ENCODE measurements at places on chromosomes 6 and 20.

GRCh38 chr6:134636186-134636799 is 313.6 kb downstream of the ALDH8A1 start:
- H3K27ac ChIP-seq = no peak overlapping the region
- no peak overlapping the region for H3K4me3 ChIP-seq
- DNase-seq = no peak
- H3K27me3 ChIP-seq = no peaks in the 10 kb centered on the region

DNA sequence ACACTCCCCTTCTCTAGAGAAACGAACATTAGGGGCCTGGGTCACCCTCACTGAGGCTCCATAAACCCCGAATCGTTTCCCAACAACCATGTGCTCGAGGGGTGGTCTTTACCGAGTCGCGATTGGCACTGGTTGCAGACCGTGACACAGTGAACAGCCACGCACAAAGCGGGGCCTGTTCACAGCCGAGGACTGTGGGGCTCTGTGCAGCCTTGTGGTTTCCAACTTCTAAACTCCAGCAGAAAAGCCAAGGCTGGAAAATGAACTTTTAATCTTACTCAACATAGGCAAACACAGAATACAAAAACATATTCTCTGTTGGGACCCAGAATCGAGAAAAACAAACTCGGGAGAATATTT is 19.0 kb downstream of the RRBP1 start:
- H3K4me3 ChIP-seq = no peak overlapping the region
- no peaks in the 10 kb centered on the region for H3K27me3 ChIP-seq
- no peak for DNase-seq
- peaks cover 9% of the 10 kb centered on the region for H3K4me1 ChIP-seq
- H3K27ac ChIP-seq = no peak overlapping the region

DNA sequence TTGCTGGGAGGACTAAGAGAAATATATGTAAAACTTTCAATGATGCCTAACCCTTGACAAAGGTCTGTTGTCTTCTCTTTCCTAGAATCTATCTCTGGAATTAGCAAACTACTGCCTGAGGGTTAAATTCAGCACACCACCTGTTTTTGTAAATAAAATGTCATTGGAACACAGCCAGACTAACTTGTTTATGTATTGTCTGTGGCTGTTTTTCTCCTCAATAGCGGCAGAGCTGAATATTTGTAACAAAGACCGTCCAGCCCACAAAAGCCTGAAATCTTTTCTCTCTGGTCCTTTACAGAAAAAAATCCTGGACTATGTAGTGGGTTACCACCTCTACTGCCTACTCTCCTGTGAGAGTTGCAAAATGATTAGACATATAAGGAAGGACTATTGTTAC is 33.3 kb upstream of the SYNDIG1 start:
- no peak for DNase-seq
- no peaks in the 10 kb centered on the region for H3K36me3 ChIP-seq
- no peaks in the 10 kb centered on the region for H3K27me3 ChIP-seq
- no peak overlapping the region for H3K4me3 ChIP-seq

DNA sequence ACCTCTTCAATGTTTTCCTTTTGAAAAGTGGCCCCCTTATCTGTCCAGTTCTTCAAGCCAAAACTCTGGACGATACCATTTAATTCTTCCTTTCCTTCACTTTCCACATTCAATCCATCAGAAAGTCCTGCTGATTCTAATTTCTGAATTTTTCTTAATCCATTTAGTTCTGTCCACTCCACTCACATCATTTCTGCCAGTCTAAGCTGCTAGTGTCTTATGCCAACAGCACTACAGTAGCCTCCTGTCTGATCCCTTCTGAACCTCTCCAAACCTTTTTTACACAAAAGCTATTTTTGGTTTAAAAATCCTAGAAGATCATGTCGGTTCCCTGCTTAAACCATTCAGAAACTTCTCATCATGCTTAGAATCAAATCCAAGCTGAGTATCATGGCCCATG is 24.5 kb upstream of the SNAP25 start:
- H3K4me3 ChIP-seq = no peak overlapping the region
- H3K36me3 ChIP-seq = no peaks in the 10 kb centered on the region
- H3K27me3 ChIP-seq = no peaks in the 10 kb centered on the region

- no peaks in the 10 kb centered on the region for H3K36me3 ChIP-seq
- no peak overlapping the region for H3K4me3 ChIP-seq
- H3K27ac ChIP-seq = no peak overlapping the region
- no peaks in the 10 kb centered on the region for H3K27me3 ChIP-seq
- H3K4me1 ChIP-seq = no peaks in the 10 kb centered on the region
These were observed 127.7 kb downstream of the BFSP1 start for GRCh38 chr20:17403461-17403860.

DNA sequence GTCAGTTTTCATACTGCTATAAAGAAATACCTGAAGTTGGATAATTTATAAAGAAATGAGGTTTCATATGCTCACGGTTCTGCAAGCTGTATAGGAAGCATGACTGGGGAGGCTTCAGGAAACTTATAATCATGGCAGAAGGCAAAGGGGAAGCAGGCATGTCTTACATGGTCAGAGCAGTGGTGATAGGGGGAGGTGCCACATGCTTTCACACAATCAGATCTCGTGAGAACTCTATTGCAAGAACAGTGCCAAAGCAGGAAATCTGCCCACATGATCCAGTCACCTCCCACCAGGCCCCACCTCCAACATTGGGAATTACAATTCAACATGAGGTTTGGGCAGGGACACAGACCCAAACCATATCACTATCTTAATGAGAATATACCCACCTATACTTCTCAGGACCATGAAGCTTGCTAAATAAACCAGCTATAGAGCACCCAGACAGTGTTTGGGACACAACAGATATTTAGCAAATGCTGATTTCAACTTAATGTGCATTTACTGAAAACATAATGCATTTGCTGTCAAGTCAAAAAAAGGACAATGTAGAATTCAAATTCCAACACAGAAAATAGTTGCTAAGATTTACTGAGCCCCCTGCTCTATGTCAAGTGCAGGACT is 63.8 kb downstream of the TNFRSF21 start:
- H3K4me1 ChIP-seq = peaks cover 18% of the 10 kb centered on the region
- no peaks in the 10 kb centered on the region for H3K36me3 ChIP-seq
- H3K4me3 ChIP-seq = no peak overlapping the region
- no peaks in the 10 kb centered on the region for H3K27me3 ChIP-seq
- no peak for DNase-seq
- H3K27ac ChIP-seq = no peak overlapping the region

DNA sequence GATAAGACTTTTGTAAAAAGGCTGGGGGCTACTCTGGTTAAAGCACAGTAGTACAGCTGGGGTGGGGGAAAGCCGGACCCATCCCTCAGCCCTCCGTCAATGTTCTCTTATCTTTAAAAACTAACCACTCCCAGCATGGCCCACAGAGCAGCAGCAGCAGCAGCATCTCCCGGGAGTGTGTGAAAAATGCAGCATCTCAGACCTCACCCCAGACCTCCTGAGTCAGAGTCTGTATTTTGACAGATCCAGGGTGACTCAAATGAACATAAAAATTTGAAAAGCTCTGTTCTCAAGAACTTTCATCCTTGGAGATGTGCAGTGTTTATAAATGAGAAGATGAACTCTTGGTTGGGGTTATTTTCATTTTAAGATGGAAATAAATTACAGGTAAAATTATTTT is 277.7 kb upstream of the ECI2 start:
- H3K27ac ChIP-seq = no peak overlapping the region
- no peaks in the 10 kb centered on the region for H3K36me3 ChIP-seq
- H3K27me3 ChIP-seq = no peaks in the 10 kb centered on the region
- DNase-seq = no peak
- H3K4me3 ChIP-seq = no peak overlapping the region

GRCh38 chr6:129050086-129050485 is 167.1 kb downstream of the LAMA2 start:
- no peaks in the 10 kb centered on the region for H3K36me3 ChIP-seq
- no peak overlapping the region for H3K27ac ChIP-seq
- no peaks in the 10 kb centered on the region for H3K27me3 ChIP-seq

- H3K27ac ChIP-seq = no peak overlapping the region
- no peak overlapping the region for H3K4me3 ChIP-seq
- H3K4me1 ChIP-seq = peaks cover 9% of the 10 kb centered on the region
- no peaks in the 10 kb centered on the region for H3K27me3 ChIP-seq
- DNase-seq = no peak
These were observed 4.1 kb upstream of the AIF1 start for GRCh38 chr6:31610968-31611367.

- no peak overlapping the region for H3K27ac ChIP-seq
- no peak for DNase-seq
- no peaks in the 10 kb centered on the region for H3K27me3 ChIP-seq
- no peak overlapping the region for H3K4me3 ChIP-seq
- H3K4me1 ChIP-seq = peaks cover 16% of the 10 kb centered on the region
These were observed 1.0 kb upstream of the RIPOR2 start for GRCh38 chr6:24936641-24937317.

DNA sequence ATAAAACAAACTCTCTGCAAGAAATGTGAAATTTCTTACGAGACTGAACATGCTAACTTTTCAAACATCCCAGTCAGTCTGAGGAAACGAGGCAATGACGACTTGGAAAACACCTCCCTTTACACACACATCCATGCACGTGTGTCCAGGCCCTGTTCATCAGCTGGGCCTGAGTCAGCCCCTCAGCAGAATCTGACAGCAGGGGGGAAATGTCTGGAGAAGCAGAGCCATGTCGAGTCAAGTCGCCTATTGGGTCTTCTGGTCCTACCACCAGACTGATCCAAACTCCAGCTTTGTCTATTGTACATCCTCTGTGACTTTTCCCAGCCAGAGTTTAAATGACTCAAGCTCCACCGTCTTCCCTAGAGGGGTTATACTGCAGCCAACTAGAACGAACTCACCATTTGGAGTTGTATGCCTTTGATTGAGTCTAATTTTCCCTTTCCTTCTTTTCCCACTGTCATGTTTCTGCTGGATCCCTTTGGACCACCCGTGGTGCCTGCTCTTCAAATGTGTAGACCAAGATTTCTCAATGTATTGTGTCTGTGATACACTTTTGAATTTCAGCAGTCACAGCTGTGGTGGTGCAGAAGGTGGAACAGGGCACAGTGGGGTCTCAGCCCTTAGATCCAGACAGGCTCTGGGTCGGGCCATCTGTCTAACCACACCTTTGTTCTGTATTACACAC is 254.0 kb downstream of the CDC5L start:
- H3K4me1 ChIP-seq = no peaks in the 10 kb centered on the region
- no peak overlapping the region for H3K4me3 ChIP-seq
- H3K36me3 ChIP-seq = no peaks in the 10 kb centered on the region
- no peak overlapping the region for H3K27ac ChIP-seq

Data from neuronal stem cell (in vitro differentiated cells).